ENCODE measurements at places on chromosomes 1 and 21.

DNA sequence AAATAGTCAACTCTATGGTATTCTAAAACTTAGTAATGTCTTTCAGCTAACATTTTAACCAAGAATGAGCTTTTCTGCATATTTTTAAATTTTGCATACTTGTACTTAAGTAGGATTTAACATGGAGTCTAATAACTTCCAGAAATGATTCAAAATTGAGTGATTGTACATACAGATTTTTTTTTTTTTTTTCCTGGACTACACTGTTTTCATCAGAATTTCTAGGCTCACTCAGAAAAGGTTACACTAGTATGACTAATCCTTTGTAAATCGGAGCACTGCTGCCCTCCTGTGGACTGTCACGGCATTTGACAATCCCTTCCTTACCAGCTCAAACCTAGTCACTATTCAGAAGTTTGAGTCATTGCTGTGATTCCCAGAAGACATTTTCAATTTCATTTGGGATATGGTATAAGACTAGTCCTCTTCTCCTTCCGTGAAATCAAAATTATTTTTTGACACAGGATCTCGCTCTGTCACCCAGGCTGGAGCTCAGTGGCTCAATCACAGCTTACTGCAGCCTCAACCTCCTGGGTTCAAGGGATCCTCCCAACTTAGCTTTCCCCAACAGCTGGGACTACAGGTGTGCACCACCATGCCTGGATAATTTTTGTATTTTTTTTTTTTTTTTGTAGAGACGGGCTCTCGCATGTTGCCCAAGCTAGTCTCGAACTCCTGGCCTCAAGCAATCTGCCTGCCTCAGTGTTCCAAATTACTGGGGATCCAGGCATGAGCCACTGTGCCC, 45.5 kb downstream of the CD46 start:
- no peak for DNase-seq

DNA sequence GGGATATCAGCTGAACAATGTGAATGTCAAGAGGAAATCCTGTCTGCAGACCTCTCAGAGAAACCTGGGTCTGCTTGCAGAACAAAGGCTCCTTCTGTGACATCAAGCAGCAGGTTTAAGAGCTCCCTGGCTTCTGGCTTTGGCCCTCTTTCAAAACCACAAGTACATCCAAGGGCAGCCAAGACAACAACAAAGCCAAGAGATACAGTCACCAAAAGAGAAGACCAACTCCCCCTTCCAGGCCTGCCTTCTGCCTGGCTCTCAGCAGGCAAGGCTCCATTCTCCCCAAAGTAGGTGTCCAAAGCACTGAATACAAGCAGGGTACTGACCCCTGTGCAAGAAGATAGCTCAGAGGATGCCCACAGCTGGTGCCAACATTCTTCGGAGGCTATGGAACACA, 11.5 kb downstream of the BCAR3 start:
- DNase-seq, result no peak

- no peak for DNase-seq
Observed at GRCh38 chr1:196689001-196689400, 37.2 kb downstream of the CFH start.

GRCh38 chr1:21734526-21734925, 48.4 kb downstream of the USP48 start:
- DNase-seq, result no peak

- DNase-seq, result no peak
Observed at GRCh38 chr1:170494369-170494768, 37.6 kb upstream of the GORAB start.

DNA sequence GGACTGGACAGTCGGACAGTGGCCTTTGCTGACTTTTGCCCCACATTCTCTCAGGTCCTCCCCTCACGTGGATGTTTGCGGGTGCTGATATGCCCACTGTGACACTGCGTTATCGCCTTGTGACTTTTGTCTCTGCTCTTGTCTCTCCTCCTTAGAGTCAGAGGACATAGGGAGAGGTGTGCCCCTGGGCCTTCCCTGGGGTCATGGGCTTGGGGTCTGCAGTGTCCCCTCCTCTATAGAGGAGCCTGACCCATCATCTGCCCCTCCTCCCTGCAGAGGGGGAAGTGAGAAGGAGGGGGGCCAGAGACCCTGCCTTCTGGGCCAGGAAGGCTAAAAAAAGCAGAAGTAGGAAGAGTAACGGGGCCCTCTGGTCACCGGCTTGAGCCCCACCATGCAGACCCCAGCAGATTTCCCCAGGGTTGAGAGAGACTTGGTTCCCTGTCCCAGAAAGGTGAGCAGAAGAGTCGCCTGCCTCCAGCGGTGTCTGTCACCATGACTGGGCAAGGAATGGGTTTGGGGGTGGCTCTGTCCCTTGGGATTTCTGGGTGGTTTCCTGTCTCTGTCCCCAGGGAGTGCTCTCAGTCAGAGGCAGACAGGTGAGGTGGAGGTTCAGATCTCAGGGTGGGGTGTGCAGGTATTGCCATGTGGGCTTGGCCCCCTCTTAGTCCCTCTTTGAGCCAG, 13.3 kb downstream of the RPS6KA1 start:
- no peak for DNase-seq

GRCh38 chr1:236861560-236862218, 66.6 kb downstream of the MTR start:
- no peak for DNase-seq

DNA sequence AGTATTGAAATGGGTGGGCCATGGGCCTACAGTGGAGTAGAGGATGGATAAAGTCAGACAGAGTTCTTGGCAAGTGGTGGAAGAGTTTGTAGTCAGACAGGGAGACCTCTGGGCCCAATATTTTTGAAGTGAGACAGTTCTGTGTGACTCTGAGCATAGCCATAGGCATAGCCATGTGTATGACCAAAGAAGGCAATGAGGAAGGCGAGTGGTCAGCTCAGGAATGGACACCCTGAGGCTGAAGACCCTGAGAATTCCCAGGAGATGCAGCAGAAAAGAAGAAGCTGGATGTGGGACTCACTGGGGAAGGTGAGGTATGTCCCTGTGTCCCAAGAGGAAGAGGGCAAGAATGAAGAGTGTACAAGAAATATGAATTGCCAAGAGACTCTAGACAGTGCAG, 210.6 kb upstream of the IRF2BP2 start:
- no peak for DNase-seq

- no peak for DNase-seq
Observed at GRCh38 chr1:63813829-63814277, 40.0 kb downstream of the ROR1 start.

- no peak for DNase-seq
Observed at GRCh38 chr1:27253596-27253995, 19.2 kb downstream of the WDTC1 start.

DNA sequence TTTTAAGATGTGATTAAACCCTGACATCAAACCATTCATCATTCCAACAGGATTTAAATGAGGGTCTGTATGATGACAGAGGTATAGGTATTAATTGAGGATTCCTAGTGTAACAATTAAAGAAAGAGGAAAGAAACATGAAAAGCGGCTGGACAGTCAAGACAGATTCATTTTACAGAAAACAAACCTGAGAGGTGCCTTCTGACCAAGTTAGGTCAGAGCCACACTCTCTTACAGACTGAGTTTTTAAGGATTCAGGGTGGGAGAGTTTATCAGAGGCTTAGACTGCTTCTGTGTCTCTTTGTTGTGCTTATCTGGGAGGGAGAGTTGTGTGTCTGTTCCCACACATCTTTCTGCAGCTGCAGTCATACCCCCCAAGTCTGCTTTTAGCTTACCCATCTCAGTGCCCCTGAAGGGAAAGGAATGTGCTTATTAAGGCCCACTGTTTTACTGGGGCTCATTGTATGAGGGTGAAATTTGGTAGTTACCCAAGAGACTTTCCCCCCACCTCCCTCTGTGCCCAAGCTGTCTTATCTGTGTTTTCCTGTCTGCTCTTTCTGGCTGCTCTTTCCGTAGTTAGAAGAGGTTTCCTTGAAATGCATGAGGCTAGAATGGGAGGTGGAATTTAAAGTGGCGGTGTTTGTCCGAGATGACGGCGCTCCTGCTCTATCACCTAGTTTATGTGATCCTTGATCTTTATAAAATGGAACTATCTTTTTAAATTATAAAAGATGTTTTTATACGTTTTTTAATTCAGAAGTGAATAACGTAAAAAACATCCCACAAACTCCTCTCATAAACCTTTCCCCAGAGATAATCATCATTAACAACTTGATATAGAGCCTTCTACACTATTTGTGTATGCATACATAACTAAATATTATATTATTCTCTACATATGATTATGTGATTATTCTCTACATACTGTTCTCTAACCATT, 96.0 kb upstream of the TNFSF4 start:
- no peak for DNase-seq

GRCh38 chr1:25257196-25257595, 9.9 kb upstream of the RSRP1 start:
- DNase-seq, result no peak

DNA sequence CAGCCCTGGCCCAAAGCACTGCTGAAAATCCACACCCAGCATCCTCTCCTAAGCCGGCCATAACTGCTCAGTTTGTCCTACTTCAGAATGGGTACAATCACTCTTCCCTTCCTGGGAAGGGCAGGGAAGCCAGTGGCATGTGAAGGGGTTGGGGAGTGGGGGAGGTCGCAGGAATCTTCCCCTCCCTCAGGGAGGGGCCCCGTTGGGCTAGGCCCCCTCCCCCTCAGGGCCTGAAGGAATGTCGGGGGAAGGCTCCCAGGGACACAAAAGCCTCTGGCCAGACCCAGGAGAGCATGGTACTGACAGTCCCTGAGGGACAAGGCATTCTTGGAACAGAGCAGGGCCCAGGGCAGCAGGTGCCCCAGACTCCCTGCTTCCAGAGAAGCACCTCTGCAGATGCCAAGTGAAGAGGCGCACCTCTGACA, 1.2 kb downstream of the ELOVL1 start:
- no peak for DNase-seq

- no peak for DNase-seq
Observed at GRCh38 chr1:158310623-158311022, 20.7 kb downstream of the CD1B start.

DNA sequence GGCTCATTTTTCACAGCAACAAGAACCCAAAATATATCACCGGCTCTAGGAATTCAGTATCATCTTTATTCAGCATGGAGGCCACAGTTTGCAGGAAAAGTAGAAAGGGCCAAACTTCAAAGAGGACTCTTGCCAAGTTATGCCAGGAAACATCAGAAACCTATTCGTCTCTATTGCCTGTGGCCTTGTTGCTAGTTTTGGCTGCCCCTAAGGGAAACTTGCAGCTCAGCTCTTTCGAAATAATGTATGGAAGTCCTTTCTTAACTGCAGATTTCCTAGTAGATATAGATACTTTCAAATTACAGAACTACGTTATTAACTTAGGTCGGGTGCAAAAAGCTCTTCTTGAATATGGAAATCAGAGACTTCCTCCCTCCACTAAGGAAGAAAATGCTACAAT, 4.2 kb upstream of the NENF start:
- DNase-seq, result no peak

GRCh38 chr1:235670157-235670776, 20.7 kb upstream of the GNG4 start:
- DNase-seq, result no peak

DNA sequence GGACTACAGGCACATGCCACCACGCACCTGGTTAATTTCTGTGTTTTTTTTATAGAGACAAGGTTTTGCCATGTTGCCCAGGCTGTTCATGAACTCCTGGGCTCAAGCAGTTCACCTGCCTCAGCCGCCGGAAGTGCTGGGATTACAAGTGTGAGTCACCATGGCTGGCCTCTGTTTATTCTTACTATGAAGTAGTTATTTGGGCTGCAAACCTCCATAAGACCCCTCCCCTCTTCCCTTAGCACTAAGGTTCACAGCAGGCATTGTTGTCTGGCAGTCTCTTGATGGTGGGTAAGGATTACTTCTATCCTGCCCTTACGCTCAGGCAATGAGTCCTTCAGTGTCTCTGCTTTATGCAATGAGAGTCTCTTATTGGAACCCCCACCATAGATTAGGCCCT, 51.8 kb downstream of the ANGPTL1 start:
- DNase-seq, result no peak

DNA sequence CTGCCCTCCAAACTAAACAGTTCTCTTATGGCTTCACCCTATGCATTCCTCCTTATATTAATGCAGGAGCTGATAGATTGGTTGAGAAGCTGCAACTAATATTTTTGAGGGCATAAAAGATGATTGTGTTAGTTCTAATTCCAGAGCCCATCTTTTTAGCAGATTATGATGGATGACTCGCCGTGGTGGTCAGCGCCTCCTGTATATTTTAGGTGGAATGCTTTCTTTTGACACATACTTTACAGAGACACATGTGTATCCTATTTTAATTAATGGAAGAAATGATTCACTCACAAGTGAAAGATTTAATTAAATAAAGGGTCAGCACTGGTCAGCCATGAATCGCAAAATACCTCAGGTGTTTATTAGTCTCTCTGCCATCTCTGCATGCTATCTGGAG, 120.7 kb downstream of the TM2D1 start:
- no peak for DNase-seq

GRCh38 chr21:38777531-38777930, 28.2 kb upstream of the ETS2 start:
- no peak for DNase-seq

- no peak for DNase-seq
Observed at GRCh38 chr1:100924991-100925390, 29.1 kb downstream of the SLC30A7 start.

GRCh38 chr1:65425697-65426096, 5.2 kb downstream of the LEPR start:
- DNase-seq, result no peak

DNA sequence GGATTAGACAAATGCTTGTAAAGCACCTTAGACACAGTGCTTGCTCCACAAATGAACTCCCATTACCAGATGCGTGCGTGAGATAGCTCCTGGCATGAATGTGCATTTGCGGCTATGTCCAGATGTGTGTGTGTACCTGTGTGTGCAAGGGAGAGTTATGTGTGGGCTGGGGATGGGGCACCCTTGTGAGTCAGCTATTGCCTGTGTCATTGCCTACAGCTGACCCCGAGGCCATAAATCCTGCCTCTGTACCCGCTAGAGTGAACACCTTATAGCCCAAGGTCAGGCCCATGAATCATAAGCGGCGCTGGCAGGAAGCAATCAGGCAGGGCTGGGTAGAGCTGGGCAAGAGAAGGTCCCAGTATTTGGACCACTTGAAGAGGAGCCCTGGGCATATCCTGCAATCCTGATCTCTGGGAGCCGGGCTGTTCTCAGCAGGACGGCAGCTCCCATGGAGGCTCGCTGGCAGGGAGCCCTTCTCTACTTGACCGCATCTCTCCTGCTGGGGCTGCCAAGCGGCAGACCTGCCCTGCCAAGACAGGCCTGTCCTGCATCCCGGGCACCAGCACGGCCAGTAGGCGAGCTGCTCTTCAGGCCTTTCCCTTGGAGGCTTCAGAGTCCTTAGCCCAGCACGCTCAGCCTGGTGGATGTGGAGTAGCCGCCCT, 86.4 kb downstream of the TMEM53 start:
- no peak for DNase-seq

Data from NCI-H1436 treated with DMSO at 0.1 percent for 48 hours (cell line).